ENCODE measurements at places on chromosomes 4 and X.

DNA sequence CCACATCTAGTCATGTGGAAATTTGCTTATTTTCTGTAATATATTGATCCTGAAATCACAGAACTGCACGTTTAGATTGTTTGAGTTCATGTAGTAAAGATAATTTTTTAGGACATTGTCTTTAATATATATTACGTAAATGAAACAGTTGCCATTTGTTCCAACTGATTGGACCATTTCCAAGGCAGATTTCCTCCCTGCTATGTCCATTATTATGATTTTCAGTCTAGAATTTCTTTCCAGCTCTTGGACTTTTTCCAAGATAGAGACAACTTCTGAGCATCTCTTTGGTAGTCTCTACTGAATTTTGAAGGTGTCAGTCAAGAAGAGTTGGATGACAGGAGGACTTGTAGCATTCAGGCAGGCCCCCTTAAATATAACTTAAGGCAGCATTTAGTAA is 94.6 kb downstream of the STIM2 start:
- ATAC-seq, result no peak

DNA sequence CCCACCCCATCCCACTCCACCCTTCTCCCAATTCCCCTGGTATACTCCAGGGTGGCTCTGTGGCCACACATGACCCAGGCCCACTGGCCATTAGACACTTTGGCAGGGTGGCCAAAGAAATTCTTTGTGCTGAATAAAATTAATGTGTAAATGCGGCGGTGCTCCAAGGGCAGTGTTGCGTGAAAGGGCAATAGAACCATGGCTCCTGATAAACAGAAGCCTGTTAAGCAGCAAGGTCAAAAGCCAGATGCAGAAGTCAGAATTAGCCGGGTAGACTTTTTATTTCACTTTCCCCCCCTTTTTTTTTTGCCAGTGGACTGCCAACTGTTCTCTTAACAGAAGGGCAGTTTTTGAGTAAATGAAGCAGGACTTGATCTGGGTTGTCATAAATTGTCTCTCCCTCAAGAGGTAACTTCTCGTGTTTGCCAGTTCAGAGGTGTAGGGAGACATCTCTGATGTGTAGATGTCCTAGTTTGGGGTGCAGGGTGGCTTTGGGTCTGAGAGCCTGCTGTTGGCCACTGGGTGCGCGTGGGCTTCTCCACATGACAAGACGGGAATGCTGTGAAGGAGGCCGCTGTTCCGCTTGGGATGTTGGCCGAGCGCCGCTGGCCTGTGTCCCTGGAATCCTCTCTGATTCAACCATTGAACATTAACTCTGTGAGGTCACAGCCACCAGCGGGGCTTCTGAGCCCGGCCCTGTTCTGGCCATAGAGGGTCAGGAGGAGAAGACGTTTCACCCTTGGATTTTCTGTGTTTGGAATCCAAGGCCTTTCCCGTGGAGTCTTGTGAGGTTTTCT is 139.5 kb downstream of the TBL1X start:
- no peak for ATAC-seq

GRCh38 chr4:180587379-180587778 is 1655.8 kb upstream of the TENM3 start:
- ATAC-seq, result no peak

- peak; percentile 10 for ATAC-seq
Observed at GRCh38 chr4:53706422-53707032, 115.2 kb upstream of the LNX1 start.

DNA sequence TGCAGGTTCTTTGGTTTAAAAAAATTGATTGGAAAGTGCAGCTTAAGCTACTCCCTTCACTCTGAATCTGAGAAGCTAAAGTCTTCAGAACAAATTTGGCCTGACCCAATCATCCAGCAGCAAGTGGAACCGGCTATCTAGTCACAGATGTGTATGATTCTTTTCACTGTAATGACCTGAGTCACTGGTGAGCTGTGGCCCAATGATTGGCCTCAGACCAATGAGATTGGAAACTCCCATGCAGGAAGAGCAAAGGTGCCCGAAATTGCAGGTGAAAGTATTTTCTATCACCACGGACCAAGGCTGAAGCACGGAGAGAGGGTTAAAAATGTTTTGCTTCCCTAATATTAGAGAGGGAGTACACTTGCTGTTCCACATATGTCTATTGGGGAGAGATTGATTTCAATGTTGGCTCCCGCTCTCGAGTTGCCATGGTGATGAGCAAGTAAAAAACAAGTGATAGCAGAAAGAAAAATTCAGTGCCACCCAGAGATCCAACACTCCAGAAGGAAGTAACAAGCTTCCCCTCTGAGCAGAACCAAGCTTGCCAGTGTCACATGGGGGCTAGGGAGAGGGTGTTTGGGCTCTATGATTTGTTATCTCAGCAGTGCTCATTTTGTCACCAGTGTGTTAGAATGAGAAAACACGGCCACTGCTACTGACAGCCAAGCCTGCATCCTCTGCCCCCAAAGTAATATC is 11.2 kb downstream of the RIPPLY1 start:
- ATAC-seq, result no peak

GRCh38 chr4:38612646-38613414 is 51.2 kb upstream of the KLF3 start:
- peak; percentile 52 for ATAC-seq

DNA sequence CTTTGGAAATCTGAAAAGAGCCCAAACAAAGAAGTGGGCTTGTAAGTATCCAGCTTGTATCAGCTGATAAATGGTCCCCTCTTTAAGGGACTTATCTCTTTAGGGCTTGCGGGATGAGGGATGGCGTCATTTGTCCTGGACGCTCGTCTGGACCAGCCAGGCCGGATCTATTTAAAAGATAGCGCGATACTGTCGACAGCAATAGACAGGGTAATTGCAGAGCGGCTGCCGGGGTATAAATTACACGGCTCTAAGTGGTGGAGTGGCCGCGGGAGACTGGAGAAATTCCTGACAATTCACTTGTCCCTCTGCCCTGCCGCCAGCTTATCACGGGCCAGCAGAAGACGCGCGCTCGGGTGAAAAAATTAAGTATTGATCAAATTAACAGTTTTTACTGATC is 90.7 kb downstream of the FAM53A start:
- peak; percentile 89 for ATAC-seq

DNA sequence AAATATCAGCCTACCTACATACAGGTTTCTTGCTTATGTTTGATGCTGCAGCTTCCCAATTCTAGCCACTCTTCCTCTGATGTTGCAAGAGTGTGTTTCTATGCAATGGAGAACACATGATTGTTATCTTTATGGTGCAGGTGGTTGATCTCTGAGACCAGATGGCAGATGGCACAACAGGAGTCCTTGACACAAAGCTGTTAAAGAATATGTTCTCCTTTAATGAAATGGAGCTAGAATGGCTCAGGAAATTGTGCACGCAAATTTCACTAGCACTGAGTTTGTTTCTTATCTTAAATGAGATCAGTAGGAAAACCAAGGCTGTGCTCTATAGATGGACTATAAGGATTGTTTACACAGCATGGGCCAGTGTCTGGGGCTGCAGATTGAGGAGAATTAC is 29.9 kb upstream of the TTC29 start:
- no peak for ATAC-seq

- ATAC-seq, result no peak
Observed at GRCh38 chr4:41304221-41304620, 47.5 kb downstream of the UCHL1 start.

DNA sequence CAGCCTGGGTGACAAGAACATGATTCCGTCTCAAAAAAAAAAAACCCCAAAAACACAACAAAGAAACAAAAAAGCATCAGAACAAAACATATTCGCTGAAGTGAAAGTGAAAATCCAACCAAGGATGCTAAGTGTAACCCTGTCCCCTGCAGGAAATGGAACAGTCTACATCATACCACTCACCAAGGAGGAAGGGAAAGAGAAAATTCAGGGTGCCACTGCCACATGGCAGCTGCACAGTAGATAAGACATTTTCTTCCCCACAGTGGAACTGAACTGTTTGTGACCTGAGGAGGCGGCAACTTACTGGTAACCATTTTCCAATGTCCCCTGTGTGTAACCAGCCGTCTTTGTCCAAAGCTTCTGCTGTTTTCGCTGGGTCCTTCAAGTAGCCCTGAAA is 28.2 kb upstream of the CENPU start:
- ATAC-seq, result no peak

DNA sequence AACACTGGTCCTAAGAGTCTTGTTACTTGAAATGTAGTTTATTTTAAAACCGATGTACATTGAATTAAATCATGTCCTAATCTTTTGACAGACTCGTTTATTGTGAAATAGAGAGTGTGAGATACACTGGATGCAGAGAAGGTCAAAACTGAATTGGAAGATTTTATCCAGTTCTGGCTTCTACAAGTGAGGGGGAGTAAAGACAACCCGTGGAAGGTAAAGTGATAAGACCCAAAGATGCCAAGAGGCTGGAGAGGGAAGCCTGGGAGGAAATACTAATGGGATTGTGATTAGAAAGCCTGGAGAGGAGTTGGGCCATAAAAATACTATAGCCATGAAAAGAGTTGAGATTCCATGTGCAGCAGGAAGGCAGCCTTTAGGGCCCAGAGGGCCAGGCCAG is 424.5 kb upstream of the NR3C2 start:
- ATAC-seq, result no peak

DNA sequence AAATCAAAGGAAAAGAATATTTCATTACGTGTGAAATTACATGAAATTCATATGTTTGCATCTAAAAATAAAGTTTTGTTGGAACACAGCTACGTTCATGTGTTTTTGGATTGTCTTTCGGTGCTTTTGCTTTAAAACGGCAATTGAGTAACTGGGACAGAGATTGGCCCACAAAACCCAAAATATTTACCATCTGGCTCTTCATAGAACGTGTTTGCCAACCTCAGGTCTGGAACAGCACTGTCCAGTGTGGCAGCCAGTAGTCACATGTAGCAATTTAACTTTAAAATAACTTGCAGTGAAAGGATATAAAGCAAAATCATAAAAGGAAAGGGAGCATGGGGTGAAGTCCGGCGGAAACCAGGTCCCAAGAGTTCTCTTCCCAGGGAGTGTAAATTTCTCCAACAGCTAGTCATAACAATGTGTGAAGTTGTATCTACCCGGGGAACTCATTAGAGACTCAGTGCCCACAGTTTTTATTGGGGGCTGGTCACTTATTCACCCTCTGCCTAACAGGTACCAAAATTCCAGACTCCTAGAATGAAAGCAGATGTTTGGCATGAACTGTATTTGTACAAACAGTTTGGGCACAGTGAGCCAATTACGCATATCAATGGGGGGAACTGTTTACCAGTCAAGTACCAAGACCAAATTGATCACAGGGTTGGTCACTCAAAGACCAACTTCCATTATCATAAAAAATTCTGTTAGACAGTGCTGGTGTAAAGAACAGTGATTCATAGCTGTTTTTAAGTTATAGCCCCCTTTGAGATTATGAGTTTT is 10.3 kb downstream of the OCIAD1 start:
- no peak for ATAC-seq

- ATAC-seq, result no peak
Observed at GRCh38 chrX:38799995-38800580, 1.2 kb upstream of the MID1IP1 start.

DNA sequence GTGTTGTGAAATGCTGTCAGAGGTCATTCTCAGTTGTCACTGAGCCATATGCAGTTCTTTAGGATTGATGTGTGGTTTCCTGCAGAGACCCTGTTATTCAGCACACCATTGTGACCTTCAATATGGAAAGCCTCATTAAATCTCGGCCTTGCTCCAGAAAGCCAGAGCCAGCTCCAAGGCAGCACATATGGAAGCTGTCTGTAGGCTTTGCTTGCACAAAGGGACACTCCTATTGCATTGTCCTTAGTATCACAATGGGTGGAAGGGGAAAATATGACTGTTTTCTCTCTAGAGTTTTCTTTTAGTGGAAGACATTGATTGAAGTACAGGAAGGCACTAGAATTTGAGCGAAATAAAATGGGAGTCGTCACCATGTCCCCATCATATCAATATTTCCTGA is 179.0 kb downstream of the CEP135 start:
- peak; percentile 97 for ATAC-seq

- ATAC-seq, result no peak
Observed at GRCh38 chr4:168380290-168380689, 61.7 kb upstream of the DDX60 start.

GRCh38 chr4:148205476-148205875 is 236.7 kb downstream of the NR3C2 start:
- ATAC-seq, result no peak

- ATAC-seq, result peak; percentile 14
Observed at GRCh38 chr4:41307638-41308037, 50.9 kb downstream of the UCHL1 start.

- ATAC-seq, result no peak
Observed at GRCh38 chr4:165475706-165476070, 96.9 kb downstream of the CPE start.

- no peak for ATAC-seq
Observed at GRCh38 chr4:88786011-88786410, 88.4 kb upstream of the NAP1L5 start.

- peak; percentile 65 for ATAC-seq
Observed at GRCh38 chr4:6464842-6465588, 7.4 kb downstream of the PPP2R2C start.

- no peak for ATAC-seq
Observed at GRCh38 chrX:109709129-109709631, 23.9 kb downstream of the ACSL4 start.

GRCh38 chr4:48979914-48980579 is 6.0 kb upstream of the CWH43 start:
- peak; percentile 94 for ATAC-seq

- no peak for ATAC-seq
Observed at GRCh38 chr4:184477201-184477999, 3.0 kb upstream of the IRF2 start.

GRCh38 chr4:34880246-34880645 is 1364.1 kb downstream of the ARAP2 start:
- ATAC-seq, result no peak

GRCh38 chr4:71564775-71565174 is 219.1 kb downstream of the GC start:
- ATAC-seq, result no peak

DNA sequence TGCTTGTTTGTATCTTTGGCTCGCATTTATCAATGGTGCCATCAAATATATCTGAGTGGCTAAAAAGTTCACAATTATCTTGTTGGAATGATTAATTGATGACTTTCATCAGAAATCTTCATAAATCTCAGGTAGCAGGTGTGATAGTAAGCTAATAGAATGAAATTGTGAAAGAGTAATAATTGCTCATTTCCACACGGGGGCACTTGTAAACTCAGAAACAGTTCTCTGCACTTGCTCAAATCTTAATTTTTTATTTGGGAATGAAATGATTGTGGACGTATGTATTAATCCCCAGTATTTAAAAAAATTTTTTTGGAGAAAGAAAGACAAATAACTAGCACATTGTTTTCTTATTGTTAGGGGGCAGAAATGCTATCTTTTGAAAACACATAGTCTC is 132.8 kb downstream of the DTHD1 start:
- no peak for ATAC-seq

DNA sequence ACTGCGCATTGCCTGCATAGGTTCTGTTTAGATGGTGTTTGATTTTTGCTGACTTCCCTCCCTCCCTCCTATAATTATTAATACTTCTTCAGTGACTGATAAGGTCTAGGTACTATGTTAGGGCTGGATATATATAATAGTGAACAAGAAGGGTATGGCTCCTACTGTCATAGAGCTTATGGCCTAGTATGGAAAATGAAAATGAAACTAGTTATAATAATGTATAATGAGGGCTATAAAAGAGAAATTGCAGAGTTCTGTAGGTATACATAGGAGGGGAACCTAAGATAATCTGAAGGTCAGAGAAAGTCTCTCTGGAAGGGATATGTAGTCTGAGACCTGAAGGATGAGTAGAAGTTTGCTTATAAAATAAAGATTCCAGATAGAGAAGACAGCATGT is 102.1 kb downstream of the DCK start:
- no peak for ATAC-seq

- no peak for ATAC-seq
Observed at GRCh38 chrX:16577483-16578029, 72.4 kb upstream of the S100G start.
